ENCODE measurements at places on chromosomes 2 and 18.

GRCh38 chr2:60958361-60958760, 59.2 kb upstream of the PEX13 start:
- no peak for DNase-seq

GRCh38 chr2:143284087-143284675, 155.0 kb downstream of the ARHGAP15 start:
- peak; percentile 16 for DNase-seq

DNA sequence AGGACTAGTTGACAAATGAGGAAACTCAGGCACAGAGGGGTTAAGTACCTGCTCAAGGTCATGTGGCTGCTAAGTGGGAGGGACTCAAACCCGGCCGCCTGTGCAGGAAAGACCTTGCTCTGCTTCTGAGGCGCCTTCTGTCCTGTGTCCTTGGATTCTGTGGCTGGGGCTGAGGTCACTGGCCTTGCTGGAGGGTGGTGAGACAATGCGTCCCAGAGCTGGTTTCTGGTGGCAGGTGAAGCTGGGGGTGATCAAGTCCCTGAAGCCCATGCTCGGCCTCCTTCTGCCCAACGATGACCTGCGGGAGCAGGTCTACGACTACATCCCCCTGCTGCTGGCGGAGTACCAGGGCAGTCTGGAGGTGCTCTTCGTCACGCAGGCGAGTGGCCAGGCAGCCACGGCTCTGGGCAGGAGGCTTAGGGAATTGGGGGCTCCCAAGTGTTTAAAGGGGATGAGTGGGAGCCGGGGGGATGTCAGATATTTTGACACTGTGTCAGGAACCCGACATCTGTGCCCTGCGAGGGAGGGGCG, 16.1 kb downstream of the MROH2A start:
- no peak for DNase-seq

DNA sequence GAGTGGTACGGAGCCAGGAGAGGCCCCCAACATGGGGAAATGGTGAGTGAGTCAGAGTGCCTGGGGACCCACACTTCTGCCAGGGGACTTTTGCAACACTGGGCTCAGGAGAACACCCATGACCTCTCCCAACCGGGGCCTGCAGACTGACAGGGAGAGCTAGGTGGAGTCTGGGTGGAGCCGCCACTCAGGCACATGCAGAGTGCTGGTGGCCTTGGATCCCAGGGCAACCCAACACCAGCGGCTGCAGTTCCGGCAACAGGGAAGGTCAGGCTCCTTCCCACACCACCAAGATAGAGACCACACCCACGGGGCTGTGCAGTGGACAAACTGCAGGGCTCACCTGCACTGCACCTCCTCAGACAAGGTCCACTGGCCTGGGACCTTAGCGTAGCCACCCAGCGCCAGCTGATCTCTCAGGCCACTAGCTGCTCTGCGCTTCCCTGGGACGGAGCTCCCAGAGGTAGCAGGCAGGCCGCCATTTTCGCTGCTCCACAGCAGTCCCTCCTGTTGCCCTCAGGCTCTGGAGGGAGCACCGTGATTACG, 99.0 kb downstream of the EFEMP1 start:
- DNase-seq, result no peak

GRCh38 chr18:57376503-57376902, 24.1 kb downstream of the ST8SIA3 start:
- no peak for DNase-seq

GRCh38 chr2:154329510-154329909, 369.0 kb upstream of the KCNJ3 start:
- DNase-seq, result no peak

GRCh38 chr2:225074919-225075681, 32.8 kb upstream of the DOCK10 start:
- DNase-seq, result no peak

GRCh38 chr2:156342254-156343095, 10.0 kb upstream of the NR4A2 start:
- peak; percentile 85 for DNase-seq

GRCh38 chr2:24658531-24659202, 134.5 kb downstream of the PTRHD1 start:
- no peak for DNase-seq

- no peak for DNase-seq
These were observed 5.2 kb upstream of the SPRED2 start for GRCh38 chr2:65437392-65438135.

DNA sequence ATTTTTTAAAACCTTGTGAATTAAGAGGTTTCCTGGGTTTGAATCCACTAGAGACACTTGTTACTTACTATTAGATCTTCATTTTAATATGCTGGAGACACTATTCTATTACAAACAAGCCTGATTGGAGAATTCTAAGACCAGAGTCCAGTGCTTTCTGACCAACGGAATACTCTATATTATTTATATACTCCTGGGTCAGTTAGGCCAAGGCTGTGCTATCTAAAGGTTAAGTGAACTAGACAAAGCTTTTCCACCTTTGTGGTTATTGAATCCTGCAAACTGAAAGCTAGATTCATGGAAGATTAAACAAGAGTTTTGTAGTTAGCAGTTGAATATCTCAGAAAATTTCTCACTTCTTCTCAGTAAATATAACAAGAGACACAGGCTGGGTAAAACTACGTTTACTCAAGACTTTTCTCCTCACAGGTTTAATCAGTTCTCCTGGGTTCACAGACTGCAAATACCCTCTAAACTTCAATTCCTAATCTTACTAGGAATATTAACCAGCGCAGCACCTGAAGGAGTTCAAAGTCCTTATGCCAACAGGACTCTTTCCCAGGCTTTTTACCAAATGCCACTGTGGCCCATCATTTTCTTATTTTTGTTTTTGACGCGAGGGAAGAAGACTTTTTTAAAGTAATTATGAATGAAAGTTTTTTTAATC, 66.4 kb downstream of the COL4A4 start:
- DNase-seq, result no peak

- no peak for DNase-seq
These were observed 3.1 kb upstream of the TXNL4A start for GRCh38 chr18:79991494-79991893.

DNA sequence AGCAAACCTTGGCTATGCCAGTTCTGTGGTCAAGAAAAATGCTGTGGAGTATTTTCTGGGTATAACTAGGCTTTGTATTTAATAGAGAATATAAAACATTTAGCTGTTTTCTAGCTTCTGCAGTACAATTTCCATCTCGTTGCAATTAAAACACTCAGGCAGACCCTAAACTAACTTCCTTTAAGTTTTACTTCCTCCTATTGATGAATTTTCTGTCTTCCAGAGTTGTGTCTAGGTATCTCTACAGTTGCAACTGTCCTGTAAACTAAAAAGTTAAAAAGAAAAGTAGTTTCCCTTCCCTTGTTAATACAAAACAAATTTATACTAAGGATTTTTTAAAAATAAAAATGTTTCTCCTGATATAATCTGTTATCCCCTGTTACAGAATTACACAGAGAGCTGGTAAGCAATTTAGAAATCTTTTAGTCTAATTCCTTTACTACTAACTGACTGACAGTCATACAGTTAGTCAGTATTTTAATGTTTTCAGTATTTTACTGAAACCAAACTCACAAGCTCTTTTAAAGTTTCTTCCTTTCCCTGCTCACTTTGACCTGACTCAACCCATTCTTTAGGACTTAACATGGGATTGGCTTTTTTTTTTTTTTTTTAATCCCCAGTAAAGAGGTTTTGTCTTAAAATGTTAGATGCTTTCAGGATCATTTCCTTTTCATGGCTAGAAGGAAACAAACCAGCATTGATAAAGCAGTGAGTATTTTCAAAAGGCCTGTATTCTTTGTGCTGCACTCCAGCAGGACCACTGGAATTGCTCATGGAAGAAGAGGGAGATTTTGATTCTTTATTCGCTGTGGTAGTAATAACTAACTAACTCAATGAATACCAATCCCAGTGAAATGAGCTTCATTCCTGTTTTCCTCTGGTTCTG, 22.9 kb downstream of the ITGAV start:
- DNase-seq, result no peak

DNA sequence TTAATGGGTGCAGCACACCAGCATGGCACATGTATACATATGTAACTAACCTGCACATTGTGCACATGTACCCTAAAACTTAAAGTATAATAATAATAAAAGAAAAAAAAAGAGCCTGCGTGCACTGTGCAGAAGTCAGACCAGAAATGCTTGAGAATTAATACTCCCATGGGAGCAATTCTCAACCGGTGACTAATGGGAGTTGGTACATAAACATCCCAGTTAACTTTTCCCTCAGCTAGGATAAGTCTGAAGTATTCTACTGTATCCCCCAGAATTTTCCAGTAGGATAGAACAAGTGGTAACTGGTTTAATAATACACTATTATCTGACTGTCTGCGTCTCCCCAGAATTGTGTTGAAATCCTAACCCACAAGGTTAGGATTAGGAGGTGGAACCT, 113.6 kb upstream of the COL5A2 start:
- no peak for DNase-seq

- DNase-seq, result no peak
These were observed 103.6 kb upstream of the RMP24 start for GRCh38 chr18:35868915-35869314.

DNA sequence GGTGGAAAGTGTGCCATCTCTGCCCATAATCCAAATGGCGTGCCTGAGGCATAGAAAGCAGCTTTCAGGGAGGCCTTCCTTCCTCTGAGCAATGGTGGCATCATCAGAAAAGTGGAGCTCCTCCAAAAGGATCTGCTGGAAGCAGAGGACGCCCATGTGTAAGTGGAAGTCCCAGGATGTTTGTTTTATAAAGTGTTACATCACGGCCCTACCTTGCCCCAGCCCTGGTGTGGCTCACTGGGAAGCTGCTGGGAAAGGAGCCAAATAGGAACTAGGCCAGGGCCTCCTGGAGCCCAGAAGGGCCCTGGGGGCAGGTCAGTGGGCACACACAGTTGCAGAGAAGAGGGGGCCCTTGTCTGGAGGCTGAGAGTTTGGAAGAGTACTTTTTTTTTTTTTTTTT, 4.2 kb upstream of the ODC1 start:
- DNase-seq, result peak; percentile 80

GRCh38 chr2:31037058-31037457, 101.2 kb downstream of the GALNT14 start:
- no peak for DNase-seq

DNA sequence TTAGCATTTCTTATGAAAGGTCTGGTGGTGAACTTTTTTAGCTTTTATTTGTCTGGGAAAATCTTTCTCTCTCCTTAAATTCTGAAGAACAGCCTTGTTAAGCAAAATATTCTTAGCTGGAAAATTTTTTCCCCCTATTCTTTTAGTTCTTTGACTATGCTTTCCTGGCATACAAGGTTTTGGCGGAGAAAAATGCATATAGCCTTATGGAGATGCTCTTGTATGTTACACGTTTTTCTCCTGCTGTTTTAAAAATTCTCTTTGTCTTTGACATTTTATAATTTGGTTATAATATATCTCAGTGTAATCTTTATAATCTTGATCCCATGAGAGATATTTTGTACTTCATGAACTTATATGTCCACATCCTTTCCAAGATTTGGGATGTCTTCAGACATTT, 1190.4 kb upstream of the ZEB2 start:
- no peak for DNase-seq

GRCh38 chr2:176682278-176682677, 413.0 kb downstream of the MTX2 start:
- no peak for DNase-seq

DNA sequence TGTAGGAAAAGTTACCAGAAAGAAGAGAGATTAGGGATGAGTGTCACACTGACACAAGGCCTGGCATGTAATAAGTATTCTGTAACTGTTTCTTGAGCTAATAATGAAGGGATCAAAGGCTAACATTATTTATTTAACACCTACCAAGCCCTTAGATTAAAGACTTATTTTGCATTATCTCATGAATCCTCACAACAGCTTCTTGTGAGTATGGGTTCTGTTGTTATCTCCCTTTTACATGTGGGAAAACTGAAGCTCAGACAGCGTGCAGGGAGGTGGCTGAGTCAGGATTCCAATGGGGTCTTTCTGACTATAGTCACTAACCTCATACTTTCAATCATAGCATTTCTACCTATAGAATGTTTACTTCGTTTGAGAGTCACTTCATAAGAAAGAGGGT, 79.0 kb upstream of the PROKR1 start:
- DNase-seq, result no peak

GRCh38 chr2:238097988-238098871, 1.9 kb upstream of the ESPNL start:
- peak; percentile 89 for DNase-seq

DNA sequence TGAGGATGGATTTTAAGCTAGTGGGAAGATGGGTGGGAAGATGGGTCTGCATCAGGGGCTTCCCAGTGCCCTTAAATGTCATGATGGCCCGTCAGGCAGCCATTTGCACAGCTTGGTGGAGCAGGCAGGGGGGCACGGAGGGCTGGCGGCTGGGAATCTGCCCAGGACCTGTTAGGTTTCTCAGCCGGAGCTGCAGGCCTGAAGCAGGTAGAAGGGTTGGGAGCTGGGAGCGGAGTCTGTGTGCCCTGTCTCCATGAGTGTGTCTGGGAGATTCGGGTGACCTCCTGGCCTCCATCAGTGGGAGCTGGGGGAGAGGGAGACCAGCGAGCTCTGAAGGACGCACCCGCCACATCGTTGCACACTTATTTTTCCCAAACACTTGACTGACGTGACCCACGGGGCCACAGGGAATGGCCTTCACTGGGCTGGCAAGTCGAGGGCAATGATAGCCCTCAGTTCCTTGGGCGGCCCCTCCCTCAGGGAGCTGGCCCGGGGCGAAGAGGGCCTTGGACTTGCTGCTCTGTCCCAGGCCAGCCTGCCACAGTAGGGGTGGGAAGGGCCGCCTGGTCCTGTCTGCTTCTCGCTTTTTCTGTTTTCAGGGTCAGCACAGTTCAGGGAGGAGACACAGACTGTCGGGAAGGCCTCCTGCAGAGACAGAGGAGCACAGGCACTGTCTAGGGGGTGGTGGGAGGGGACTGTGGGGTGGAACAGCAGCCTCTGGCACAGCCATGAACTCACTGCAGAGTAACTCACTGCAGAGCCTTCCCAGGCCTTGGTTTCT, 236.8 kb downstream of the ZBTB7C start:
- DNase-seq, result no peak

DNA sequence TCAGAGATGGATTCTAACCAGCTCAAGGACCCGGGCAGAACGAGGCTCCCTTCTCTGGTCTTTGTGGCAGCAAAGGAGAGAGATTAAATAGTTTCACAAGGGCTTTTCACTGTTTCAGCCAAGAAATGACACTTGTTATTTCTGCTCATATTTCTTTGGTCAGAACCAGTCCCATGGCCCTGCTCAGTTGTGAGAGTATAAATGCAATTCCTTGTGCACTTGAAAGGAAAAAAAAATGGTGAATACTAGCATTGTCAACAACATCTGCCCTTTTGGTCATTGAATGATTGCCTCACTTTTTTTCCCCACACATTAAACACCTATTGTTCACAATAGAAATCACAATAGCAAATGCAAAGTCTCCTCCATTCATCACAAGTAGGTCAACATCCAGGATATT, 104.4 kb downstream of the RDH14 start:
- DNase-seq, result no peak

DNA sequence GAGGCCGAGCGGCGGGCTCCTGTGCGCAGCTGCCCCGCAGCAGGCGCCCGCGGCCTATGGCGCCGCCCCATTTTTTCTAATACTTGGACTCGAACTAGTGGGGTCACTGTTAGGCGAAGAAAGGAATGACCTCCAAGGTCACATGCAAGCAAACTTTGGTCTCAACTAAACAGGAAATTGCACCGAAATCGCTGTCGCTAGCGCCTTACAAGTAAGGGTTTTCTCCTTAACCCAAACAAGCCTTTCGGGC, 339 bp downstream of the ACAA2 start:
- no peak for DNase-seq

- peak; percentile 66 for DNase-seq
These were observed 514 bp downstream of the BCL2L11 start for GRCh38 chr2:111121028-111121827.
